ENCODE measurements at places on chromosomes 13 and 19.
A peak's percentile ranks its signal among the peaks of the same experiment; 100 is the strongest.

DNA sequence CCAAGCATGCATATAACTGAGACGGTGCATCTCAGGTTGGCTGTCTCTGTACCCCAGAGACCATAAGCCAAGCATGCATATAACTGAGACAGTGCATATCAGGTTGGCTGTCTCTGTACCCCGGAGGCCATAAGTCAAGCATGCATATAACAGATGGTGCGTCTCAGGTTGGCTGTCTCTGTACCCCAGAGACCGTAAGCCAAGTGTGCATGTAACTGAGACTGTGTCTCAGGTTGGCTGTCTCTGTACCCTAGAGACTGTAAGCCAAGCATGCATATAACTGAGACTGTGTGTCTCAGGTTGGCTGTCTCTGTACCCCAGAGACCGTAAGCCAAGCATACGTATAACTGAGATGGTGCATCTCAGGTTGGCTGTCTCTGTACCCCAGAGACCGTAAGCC is 30.8 kb downstream of the NLRP4 start:
- no peak for DNase-seq

DNA sequence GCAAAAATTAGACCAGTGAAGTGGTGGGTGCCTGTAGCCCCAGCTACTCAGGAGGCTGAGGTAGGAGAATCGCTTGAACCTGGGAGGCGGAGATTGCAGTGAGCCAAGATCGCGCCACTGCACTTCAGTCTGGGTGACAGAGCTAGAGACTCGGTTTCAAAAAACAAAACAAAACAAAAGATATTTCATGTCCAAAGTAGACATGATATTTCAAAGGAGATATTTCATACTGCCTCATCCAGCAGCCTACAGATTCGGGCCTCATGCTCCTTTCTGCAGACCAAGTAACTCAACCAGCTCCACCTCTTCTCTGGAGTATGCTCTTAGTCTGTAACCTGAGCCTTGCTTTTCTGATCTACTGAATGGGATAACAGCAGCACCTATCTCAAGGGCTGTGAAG is 15.0 kb downstream of the ZC3H4 start:
- no peak for DNase-seq

DNA sequence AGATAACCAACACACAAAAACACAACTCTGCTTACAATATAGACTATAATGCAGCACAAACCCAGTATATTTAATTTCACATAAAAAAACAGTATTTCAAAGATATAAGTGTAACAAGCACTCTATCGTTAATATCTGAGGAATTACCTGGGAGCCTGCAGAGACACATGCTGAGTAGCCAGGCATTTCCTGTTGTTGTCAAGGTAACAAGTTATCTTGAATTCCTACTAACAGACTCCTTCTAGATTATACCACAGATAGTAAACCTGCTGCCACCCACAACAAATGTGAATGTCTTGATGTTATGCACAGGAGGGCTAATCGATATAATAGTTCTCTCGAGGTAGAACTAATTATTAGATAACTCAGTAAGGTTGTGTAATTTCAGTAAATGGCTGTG is 826.0 kb upstream of the PRR20A start:
- no peak for DNase-seq

GRCh38 chr13:51343475-51343874 is 4.0 kb downstream of the SERPINE3 start:
- DNase-seq, result no peak

- no peak for DNase-seq
Measured at GRCh38 chr19:3610745-3611717, 4.4 kb upstream of the TBXA2R start.

- no peak for DNase-seq
Measured at GRCh38 chr13:24110011-24110410, 50.5 kb upstream of the SPATA13 start.

DNA sequence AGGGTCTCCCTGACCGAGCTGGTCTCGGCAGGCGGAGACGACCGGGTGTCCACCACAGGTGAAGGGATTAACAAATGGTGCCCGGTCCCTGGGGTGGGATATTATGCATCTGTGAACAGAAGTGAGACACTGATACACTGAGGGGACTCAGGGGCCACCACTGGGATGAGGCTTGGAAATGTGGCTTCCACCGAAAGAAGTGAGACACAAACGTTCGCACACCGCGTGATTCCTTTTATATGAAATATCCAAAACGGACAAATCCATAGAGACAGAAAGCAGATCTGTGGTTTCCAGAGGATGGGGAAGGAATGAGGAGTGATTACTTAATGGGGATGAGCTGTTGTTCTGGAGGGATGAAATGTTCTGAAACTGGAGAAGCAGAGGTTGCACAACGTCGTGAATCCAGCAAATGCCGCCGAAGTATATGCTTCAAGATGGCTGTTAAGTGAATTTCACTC is 47.5 kb downstream of the C13orf46 start:
- peak; percentile 52 for DNase-seq

DNA sequence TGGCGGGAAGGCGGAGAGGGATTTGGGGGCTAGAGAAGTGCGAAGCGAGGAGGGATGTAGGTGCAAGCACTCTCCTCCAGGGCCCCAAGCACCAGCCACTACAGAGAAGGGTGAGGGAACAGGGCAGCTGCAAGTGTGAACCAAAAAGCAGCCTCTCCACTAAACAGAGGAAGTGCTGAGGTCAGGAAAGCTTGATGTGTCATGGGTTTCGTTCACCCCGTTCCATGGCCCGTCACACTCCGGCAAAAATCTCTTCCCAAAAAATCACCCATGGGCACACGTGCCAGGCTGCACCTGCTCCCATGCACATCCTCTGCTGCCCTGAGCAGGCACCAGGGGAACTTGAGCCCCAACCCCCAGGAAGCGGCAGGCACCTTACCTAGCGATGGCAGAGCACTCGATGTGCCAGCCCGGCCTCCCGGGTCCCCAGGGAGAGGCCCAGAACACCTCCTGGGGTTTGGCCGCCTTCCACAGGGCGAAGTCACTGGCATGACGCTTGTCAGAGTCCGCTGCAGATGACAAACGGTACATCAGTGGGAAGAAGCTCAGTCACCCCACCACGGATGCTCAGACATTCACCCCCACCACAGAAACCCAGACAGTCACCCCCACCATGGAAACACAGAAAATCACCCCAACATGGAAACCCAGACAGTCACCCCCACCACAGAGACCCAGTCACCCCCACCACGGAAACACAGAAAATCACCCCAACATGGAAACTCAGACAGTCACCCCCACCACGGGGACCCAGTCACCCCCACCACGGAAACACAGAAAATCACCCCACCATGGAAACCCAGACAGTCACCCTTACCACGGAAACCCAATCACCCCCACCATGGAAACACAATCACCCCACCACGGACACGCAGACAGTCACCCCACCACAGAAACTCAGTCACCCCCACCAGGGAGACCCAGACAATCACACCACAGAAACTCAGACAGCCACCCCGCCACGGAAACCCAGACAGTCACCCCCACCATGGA is 29.0 kb downstream of the CARS2 start:
- DNase-seq, result no peak

DNA sequence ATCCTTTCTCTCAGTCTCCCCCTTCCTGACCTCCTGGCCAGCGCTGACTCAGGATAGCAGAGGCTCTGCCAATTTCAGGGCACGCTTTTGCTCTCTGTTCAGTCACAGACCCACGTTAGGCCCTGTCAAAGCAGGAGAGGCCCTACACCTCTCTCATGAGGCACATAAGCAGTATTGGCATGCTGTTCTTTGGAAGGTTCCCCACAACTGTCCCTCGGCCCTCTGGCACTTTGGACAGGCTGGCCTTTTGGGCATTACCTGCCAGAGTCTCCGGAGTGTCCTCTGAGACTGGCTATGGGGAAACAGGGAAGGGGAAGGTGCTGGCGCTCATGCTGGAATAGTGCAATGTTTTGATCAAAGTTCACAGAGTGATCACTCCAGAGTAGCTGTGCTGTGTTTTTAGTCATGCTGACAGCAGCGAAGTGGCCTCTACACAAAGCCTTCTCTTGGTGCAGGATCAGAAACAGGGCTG is 23.7 kb upstream of the UBE2L5 start:
- peak; percentile 49 for DNase-seq

GRCh38 chr19:6213696-6214641 is 65.8 kb downstream of the MLLT1 start:
- no peak for DNase-seq

DNA sequence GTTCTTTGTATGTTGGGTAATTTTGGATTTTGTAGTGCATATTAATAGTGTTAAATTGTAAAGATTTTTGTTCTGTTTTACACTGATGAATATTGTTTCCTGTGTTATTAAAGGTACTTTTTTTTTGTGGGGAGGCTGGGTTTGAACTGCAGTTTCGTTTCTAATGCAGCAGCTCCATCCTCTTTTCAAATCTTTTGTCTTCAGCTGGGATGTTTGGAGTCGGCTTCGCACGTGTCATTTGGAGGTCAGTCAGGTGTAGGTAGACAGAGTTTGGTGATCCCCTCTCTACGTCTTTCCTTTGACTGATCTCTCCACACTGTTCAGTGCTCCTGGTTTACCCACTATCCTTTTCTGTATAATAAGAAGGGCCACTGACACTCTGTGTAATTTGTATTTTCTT is 30.3 kb downstream of the TDRD3 start:
- no peak for DNase-seq

GRCh38 chr19:35621708-35622107 is 7.1 kb upstream of the RBM42 start:
- DNase-seq, result no peak

- peak; percentile 61 for DNase-seq
Measured at GRCh38 chr13:73849292-73849691, 284.9 kb downstream of the KLF12 start.

GRCh38 chr19:48745208-48745995 is 1.3 kb downstream of the IZUMO1 start:
- DNase-seq, result peak; percentile 90

DNA sequence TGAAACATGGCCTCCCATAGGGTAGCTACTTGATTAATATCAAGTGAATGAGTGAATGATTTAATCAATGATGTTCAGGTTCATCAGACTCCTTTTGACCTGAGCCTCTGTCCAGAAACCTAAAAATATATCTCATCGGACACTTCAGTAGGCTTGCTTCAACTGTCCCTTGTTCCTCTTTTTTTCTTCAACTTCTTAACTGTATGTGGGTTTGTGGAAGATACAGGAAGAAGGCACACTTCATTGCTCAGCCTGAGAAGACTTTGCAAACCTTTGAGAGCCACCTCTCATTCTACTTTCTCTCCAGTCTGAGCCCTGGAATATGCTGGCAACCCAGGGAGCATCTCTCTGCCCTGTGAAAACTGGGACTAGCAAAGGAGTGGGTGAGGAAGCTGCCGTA is 557.0 kb downstream of the FGF9 start:
- DNase-seq, result no peak

GRCh38 chr13:66553391-66553790 is 676.7 kb downstream of the PCDH9 start:
- no peak for DNase-seq

GRCh38 chr13:26476111-26476781 is 81.2 kb upstream of the WASF3 start:
- peak; percentile 75 for DNase-seq

- no peak for DNase-seq
Measured at GRCh38 chr13:28564030-28564429, 69.1 kb upstream of the FLT1 start.

DNA sequence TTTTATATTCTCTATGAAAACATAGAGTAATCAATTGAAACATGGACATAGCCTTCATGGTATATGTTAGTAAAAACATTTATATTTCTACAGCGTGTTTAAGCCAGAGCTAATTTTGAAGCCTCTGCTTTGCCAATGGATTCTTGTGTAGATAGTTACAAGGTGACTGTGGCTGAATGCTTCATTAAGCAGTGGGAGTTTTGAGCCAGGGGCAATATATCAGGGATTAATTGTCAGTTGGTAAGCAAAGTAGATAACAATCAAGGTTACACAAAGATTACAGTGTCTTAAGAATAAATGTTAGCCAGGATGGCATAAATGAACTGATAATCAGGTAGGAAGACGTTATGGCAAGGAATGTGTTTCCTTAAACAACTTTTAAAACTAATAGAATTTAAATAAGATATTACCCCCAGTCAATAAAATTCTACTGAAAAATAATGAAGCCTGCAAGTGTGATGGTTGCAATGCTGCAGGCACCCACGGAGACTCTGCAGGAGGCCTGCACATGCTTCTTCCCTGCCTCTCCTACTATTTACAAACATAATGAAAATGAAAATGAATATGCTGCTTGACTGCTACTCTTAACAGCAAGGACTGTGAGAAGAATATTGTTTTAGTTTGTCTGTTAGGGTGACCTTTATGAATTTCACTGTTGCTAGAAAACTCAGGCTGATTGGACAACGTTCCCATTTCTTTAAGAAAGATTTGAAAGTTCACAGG is 588.5 kb downstream of the GPC5 start:
- DNase-seq, result no peak

GRCh38 chr13:108657519-108657918 is 28.1 kb downstream of the MYO16 start:
- no peak for DNase-seq

GRCh38 chr13:36717966-36718545 is 44.2 kb downstream of the SERTM1 start:
- no peak for DNase-seq

- DNase-seq, result no peak
Measured at GRCh38 chr13:65606622-65607021, 1623.5 kb downstream of the PCDH9 start.

DNA sequence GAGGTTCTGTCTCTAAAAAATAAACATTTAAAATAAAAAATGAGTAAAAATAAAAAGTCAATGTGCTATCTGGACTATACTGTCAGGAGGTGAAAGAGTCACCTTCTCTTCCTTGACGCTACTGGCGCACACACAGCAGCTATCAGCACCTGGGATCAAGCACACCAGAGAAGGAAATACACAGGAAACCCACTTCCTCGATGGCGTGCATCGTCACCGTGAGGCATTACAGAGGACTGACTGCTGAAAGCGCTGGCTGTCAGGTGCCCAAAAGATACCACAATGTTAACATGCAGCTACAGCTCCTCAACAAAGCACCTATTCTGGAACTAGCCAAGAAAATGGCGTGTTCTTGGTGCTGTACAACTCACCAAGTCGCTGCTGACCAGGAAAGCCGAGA is 6.1 kb downstream of the SLC35E1 start:
- DNase-seq, result no peak

DNA sequence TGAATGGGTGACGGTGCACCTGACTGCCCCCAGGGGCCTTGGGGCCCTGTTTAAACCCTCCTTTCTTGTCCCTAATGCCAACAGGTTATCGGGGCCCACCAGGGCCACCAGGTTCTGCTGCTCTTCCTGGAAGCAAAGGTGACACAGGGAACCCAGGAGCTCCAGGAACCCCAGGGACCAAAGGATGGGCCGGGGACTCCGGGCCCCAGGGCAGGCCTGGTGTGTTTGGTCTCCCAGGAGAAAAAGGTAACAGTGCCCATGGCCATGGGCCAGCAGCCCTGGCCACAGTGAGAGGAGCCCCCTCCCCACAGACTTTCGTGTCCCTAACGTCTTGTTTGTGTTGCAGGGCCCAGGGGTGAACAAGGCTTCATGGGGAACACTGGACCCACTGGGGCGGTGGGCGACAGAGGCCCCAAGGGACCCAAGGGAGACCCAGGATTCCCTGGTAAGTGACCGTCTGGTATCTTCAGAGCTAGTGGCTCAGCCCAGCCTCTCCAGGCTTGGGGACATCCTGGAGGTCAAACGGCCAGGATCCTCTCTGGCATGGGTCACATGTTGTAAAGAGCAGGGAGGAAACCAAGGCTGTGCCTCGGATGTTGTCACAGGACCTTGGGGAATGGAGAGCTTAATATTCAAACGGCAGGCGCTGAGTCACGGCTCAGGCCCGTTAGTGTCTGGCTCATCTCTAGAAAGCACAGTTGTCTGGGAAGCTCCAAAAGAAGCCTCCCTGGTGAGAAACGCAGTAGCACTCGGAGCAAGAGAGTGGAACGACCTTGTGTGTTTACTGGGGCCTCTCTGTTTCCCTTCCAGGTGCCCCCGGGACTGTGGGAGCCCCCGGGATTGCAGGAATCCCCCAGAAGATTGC is 58.3 kb downstream of the RAB20 start:
- peak; percentile 25 for DNase-seq

- no peak for DNase-seq
Measured at GRCh38 chr13:36480726-36481427, 48.6 kb downstream of the CCNA1 start.

Measured in GM23248 (cell line).